ENCODE measurements at places on chromosomes 5 and 9.

- no peak for DNase-seq
Measured at GRCh38 chr9:128781187-128782070, 5.6 kb upstream of the TBC1D13 start.

- DNase-seq = no peak
Measured at GRCh38 chr9:113320051-113320450, 16.9 kb upstream of the RNF183 start.

DNA sequence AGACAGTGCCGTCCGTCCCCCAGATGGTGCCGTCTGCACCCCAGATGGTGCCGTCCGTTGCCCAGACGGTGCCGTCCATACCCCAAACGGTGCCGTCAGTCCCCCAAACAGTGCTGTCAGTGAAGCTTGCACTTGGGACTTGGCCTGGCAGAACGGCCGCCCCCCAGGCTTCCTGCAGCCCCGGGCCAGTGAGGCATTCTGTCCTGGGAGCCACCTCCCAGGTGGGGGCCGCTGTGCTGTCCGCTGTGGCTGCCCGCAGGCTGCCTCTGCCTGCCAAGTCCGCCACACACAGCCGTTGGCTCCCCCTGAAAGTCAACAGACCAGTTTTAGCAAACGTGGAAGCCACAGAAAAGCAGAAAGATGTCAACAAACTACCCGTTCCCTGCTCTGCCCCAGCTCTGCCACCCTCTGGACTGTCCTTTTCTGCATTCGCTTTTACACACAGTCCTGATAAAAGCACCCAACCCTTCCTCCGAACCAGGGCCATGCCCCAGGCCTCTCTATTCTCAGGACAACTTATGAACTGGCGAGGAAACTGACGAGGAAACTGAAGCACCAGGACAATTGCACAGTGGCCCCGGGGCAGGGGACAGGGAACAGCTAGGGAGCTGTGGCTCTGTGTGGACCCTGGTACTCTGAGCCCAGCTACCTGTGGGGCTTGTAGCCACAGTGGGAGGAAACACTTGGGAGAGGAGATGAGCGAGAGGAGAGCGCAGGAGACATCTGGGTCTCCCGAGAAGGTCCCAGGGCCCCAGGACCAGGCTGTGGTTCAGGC, 39.6 kb upstream of the RXRA start:
- DNase-seq = no peak

DNA sequence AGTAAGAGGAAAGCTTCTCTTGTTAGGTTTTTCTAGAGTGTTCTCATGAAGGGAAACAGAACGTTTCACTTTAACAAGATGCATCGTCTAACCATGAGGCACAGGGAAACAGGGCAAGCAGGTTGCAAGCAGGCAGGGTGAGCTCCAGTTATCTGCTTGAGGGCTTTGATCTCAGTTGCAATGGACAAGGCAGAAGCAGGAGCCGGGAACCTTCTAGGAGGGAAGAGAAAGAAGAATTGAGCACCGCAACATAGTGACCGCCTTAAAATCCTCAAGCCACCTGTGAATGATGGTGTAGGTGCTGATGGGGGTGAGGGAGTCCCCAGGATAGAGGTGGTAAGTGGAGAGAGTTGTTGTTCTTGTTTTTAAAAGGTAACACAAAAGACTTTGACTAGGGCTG, 22.9 kb upstream of the ZSWIM6 start:
- no peak for DNase-seq

DNA sequence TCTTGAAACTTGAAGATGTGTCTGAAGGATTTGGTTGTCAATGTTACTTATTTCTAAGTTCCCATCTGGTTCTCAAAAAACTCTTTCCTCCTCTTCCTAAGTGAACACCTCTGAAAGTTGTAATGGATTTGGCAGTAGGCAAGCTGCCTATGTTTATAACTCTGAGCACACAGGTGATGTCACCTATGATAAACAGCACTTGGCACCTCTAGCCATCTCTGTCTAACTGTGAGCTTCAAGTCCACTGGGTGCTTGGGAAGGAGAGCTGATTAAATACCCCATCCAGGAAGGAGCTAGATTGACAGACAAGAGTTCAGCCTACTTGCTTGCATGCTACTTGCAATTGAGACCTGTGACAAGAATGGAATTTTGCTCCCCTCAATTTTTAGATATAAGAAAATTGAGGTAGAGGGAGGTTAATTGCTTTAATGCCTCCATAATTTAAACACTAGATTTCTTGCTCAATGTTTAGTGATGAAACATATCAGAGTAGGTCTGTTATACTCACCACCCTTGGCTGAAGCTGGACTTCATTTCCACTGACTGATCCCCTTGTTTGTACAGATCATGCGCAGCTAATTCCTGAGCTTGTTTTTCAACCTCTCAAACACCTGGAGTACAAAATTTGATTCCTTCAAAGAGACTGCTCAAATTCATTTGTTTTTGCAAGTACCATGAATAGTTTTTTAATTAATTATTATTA, 49.9 kb downstream of the PDE4D start:
- DNase-seq = no peak

- DNase-seq = no peak
Measured at GRCh38 chr5:157193699-157194424, 13.2 kb downstream of the ITK start.

- DNase-seq = no peak
Measured at GRCh38 chr5:95927927-95928723, 33.5 kb downstream of the ELL2 start.

- DNase-seq = no peak
Measured at GRCh38 chr9:86978413-86978812, 31.1 kb upstream of the GAS1 start.
